SK-N-SH treated with all-trans-retinoic acid at 6 μM for 48 hours (cell line): ENCODE measurements at places on chromosomes 11 and 22.

- no peak for ATAC-seq
Observed at GRCh38 chr11:113199866-113200265, 114.5 kb upstream of the TTC12 start.

DNA sequence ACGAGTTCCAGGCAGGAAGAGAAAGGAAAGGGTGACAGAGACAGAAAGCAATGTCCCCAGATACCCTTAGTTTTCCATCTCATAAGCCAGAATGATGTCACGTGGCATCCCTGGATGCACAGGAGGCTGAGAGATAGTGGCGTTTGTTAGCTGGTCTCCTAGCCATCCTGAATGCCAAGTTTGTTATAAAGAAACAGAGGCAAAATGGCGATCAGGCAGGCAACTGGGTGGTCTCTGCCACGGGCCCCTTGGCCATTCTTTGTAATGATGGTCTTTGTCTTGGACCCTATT lies 5.3 kb downstream of the SMIM38 start:
- no peak for ATAC-seq

DNA sequence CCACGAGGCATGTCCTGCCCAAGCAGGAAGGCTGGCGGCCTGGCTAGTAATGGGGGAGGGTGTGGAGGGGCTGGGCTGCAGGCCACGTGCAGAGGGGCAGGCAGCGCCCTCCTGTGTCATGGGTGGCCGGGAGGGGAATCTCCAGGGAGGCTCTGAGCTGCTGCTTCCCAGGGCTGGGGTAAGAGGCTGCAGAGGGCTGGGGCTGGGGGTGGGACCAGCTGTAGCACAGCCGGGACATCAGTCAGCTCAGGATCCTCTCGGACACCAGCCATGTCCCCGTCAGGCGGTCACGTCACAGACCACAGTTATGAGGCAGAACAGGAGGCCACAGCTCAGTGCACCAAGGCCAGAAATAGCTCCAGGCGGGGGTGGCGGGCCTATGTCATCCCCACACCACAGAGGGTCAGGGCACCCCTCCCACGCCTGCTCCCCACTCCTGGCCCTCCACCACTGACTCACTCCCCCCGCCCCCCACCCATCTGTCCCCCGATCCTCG lies 21.1 kb downstream of the RTN4R start:
- ATAC-seq, result no peak

GRCh38 chr11:35479731-35480130 lies 45.7 kb downstream of the PAMR1 start:
- no peak for ATAC-seq

- ATAC-seq, result no peak
Observed at GRCh38 chr11:68424101-68424632, 36.4 kb upstream of the PPP6R3 start.

DNA sequence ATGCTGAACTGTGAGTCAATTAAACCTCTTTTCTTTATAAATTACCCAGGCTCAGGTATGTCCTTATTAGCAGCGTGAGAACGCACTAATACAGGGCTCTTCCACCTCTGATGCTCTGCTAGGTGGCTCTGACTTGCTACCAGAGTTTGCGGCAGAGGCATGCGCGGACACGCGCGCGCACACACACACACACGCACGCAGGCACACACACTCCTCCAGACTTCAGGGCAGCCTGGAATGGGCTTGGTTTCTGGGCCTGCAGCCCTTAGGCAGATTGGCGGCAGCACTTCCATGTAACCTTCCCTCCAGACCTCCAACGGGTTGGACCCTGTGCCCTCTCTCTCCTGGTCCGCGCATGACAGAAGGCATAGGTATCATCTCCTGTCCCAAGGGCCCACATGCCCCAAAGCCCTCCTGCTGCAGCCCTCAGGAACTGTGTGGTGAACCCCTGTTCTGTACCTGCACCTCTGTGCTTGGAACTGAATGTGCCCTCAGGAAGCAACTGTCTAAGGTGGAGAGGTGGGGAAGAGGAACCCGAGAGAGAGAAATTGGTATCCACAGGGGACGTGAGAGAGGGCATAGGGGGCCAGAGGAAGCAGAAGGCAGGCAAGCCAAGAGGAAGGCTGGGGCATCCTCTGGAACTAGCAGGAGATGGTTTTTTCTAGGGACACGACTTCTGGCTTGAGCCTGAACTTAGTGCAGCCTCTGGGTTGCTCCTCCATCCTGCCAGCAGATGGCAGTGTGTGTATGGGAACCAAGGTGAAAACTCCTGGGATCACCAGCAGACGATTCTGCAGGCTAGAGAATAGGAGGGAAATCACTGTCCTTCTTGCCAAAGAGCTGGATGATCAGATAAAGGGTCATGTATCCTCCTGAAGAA lies 23.4 kb upstream of the RIC3 start:
- ATAC-seq, result peak; percentile 97

DNA sequence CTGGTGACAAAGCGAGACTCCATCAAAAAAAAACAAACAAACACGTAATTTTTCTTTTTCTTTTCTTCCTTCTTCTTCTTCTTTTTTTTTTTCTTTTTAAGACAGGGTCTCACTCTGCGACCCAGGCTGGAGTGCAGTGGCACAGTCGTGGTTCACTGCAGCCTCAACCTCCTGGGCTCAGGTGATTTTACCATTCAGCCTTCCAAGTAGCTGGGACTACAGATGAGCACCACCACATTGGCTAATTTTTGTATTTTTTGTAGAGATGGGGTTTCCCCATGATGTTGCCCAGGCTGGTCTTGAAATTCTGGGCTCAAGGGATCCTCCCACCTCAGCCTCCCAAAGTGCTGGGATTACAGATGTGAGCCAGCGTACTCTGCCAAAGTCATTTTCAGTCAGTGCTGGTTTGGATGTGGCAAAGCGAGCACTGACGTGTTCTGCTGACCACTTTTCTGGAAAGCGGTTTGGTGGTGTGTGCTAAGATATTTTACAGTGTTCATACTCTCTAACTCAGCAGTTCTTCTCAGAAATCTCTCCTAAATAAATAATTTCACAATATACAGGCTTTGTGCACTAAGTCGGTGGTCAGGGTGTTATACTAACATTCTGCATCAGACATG lies 10.7 kb downstream of the FAM118A start:
- ATAC-seq, result no peak

GRCh38 chr11:122754028-122754427 lies 84.3 kb upstream of the CRTAM start:
- no peak for ATAC-seq

- peak; percentile 39 for ATAC-seq
Observed at GRCh38 chr11:47524291-47524874, 28.5 kb downstream of the CELF1 start.

GRCh38 chr11:61089806-61090491 lies 12.3 kb upstream of the CD5 start:
- ATAC-seq, result no peak

DNA sequence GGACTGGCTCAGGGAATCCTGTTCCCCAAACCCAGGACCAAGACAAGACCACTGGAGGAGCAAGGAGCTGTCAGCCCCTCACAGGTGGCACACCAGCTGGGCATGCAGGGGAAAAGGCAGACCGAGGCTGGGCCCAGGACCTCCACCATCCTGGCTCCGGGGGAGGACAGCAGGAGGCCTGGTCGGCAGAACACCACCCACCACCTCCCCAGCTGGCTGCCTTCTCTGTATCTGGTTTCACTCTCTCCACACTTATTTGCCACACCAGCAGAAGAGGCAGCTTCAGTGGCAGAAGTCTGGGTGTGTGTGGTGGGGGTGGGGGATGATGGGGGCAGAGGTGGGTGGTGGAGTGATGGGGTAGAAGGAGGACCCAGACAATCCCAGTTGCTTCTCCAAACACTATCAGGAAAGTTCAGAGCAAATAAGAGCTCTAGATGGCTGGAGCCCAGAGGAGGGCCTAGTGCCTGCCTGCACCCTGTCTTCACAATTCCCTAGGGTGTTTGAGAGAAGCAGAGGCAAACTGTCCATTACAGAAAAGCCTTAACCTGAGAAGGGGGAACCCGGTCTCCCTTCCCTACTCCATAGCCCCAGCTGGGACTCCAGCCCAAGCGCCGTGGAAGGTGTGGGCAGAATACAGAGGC lies 51.9 kb upstream of the CDON start:
- ATAC-seq, result peak; percentile 2

DNA sequence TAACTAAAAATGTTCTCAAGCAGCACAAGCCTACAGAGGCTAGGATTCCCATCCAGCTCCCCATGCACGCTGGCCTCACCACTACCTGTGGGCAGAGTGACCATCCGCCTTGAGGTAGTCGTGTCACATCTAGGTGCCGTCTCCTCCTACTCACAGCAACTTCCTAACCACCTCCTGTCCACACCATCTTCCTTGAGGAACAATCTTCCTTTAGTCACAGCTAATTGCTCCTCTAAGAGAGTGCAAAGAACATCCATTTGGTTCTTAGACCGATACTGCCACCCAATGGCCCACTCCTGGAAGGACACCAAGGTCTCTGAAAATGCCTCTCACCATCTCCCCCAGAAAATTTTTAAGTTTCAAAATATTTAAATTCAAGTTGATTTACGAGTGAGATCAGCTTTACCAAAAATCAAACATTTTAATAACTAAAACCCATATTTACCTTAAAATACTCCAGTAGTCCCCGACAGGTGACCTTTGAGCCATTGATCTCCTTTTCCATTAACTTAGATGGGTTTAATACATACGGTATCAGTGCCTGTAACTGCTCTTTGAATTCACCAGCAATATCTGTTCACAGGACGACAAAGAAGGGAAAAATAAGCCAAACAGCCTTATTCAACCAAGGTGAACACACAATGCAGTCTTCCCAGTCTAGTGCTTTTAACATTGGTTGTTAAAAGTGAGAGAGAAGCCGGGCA lies 21.7 kb upstream of the PLAAT3 start:
- peak; percentile 90 for ATAC-seq

- no peak for ATAC-seq
Observed at GRCh38 chr22:27050771-27051170, 393.4 kb downstream of the MIAT start.

DNA sequence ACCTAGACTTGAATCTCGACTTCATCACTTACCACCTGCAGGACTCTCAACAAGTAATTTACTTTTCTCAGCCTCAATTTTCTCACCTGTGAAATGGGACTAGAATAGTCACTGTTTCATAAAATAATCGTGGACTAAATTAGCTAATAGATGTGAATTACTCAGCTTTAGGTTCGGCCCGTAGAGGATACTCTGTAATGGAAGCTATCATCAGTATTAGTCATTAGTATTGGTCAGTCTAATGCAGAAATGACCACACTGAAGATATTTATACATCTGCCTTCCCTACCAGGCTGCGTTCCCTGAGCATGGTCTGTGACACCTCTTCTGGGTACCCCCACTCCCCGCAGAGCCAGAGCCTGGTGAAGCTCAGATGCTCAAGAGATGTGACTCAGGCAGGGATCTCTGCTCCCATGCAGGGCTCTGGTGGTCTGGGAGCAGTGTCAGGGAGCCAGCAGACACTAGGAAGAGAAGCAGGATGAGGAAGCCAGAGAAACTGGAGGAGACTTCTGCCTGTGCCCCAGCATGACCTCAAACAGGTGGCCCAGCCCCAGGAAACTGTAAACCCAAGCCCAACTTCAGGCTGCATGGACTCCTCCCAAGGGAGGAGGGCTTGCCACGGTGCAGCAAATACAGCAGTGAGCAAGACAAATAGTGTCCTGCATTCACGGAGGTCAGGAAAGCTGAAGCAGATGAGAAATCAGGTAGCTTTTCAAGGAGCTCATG lies 88.0 kb upstream of the E2F8 start:
- ATAC-seq, result no peak

GRCh38 chr11:70315716-70316115 lies 45.2 kb downstream of the PPFIA1 start:
- no peak for ATAC-seq

- ATAC-seq, result peak; percentile 28; the same call in 1 of the 3 replicates
Observed at GRCh38 chr11:108854346-108854745, 189.5 kb downstream of the DDX10 start.

DNA sequence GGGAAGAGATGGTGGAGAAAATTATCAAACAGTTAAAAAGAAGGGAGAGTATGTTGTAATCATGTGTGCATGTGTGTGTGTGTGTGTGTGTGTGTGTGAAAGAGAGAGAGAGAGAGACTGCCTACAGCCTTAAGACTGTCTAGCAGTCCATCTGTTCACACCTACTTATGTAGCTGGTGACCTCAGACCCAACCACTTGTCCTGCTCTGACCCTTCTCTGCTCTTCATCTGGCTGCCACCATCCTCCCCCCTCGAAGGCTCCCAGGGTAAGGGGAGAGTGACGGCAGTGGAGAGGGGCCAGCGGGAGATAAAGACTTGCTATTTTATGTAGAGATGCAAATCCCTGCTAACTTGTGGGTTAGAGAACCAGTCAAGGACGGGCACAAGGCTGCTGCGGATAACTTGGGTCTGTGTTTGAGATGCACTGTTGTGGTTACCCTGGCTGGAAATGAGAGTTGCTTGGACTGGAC lies 24.9 kb upstream of the GRAMD1B start:
- ATAC-seq, result no peak; the same call in 2 of the 3 replicates

DNA sequence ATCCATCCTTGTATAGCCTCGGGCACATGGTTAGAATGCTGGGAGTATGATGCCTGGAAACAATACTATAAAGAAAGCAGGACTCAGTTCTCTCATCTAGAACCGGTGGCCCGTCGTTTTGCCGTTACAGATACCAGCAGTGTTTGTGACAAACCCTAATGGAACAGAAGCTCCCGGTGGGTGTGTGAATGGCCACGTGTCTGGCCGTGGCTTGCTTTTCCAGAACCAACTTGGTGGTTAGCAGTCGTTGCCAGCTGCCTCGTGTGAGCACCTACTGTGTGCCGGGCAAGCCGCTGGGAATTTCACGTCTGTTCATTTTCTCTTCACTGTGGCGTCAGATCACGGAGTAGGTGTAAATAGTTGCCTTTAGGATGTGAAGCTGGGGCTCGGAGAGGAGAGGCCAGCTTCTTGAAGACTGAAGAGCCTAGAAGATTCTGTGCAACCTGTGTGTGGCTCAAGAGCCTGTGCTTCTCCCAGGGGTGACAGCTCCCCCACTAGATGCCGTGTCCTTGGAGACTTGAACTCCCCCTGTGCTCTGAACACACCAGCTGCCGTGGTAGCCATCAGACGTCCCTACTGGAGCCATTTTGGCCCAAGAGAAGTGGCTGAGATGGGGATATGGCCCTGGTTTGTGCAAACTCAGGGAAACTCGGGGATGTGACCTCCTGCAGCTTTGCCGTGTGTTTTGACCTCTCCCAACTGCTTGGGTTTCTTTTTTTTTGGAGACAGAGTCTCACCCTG lies 57.5 kb upstream of the PPARA start:
- no peak for ATAC-seq

DNA sequence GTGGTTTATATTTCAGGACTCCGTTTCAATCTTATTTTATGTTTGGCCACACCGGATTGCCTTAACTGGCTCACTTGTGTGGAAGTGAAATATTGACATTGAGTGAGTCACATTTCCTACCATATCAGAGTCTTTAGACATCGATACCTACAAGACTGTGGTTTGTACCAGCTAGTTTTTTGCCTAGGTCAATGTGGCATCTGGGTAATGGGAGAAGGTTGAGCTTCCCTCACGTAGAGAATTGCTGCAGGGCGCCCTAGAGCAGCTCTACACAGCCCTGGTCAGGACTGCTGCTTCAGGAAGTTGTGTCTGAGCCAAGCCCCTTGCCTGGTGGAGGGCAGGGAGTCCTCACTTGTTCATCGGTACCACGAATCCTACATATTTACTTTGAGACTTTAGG lies 1.6 kb downstream of the GRAMD1B start:
- ATAC-seq, result no peak

GRCh38 chr11:86374069-86374468 lies 618 bp upstream of the CCDC81 start:
- no peak for ATAC-seq
